ENCODE measurements at places on chromosomes 11 and 22. TPM values are rescaled to one million over a fixed set of nuclear protein-coding genes. Genes with fewer than 3 reads are reported as not detected.

DNA sequence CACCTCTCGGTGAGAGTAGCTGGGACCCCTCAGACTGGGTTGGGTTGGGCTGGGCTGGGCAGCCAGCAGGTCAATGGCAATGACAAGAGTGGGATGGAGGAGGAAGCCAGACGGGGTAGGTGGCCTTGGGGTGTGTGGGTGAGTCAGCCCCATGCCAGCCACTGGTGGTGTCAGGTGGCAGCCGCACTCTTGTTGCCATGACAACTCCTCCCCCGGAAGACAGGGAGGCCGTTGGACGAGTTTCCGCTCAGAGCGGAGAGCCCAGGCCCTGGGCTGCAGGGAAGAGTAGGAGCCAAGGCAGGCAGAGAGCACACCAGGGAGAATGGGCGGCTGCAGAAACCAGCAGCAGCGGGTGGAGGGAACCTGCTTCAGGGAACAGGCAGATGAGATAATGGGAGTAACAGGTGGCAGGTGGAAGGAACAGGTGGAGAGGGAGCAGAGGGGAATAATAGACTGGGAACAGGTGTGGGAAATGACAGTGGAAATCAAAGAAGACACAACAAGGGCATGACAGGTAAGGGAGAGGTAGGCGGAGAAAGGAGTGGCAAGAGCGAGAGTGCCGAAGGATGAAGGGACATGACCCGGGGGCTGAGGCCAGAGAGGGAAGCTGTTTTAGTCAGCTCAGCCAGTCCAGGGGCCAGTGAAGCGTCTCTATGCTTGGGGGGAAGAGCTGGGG, 8.7 kb downstream of the SPTBN2 start:
- H3K27me3 ChIP-seq: no peaks in the 10 kb centered on the region
- peak; percentile 56 for DNase-seq
- H3K4me1 ChIP-seq: peaks cover 7% of the 10 kb centered on the region
- H3K36me3 ChIP-seq: no peaks in the 10 kb centered on the region
- H3K27ac ChIP-seq: no peak overlapping the region

- DNase-seq: peak; percentile 16
- H3K4me3 ChIP-seq: peak overlapping the region; percentile 17
- peak overlapping the region; percentile 50 for H3K27ac ChIP-seq
- peaks cover 33% of the 10 kb centered on the region for H3K4me1 ChIP-seq
- H3K27me3 ChIP-seq: no peaks in the 10 kb centered on the region
Measured at GRCh38 chr22:19959587-19960490, 18.2 kb upstream of the TXNRD2 start.

- H3K27me3 ChIP-seq: no peaks in the 10 kb centered on the region
- no peak for DNase-seq
- no peak overlapping the region for H3K27ac ChIP-seq
- H3K4me1 ChIP-seq: peaks cover 46% of the 10 kb centered on the region
- H3K4me3 ChIP-seq: no peak overlapping the region
Measured at GRCh38 chr11:8686325-8686724, 3.7 kb downstream of the RPL27A start.

- no peak for DNase-seq
- H3K36me3 ChIP-seq: no peaks in the 10 kb centered on the region
- no peaks in the 10 kb centered on the region for H3K27me3 ChIP-seq
- H3K4me1 ChIP-seq: no peaks in the 10 kb centered on the region
- H3K27ac ChIP-seq: no peak overlapping the region
- no peak overlapping the region for H3K4me3 ChIP-seq
Measured at GRCh38 chr11:101407324-101407723, 176.5 kb downstream of the TRPC6 start.

- H3K4me1 ChIP-seq: peaks cover 6% of the 10 kb centered on the region
- no peak for DNase-seq
- no peaks in the 10 kb centered on the region for H3K27me3 ChIP-seq
- no peak overlapping the region for H3K4me3 ChIP-seq
Measured at GRCh38 chr22:23283591-23284503, 103.5 kb downstream of the BCR start.

The PGR gene
- 4.7 TPM for total RNA-seq

GRCh38 chr11:108093128-108093904, 28.1 kb upstream of the ACAT1 start:
- peaks cover 14% of the 10 kb centered on the region for H3K36me3 ChIP-seq
- H3K4me1 ChIP-seq: no peaks in the 10 kb centered on the region
- no peak for DNase-seq
- no peak overlapping the region for H3K27ac ChIP-seq

DNA sequence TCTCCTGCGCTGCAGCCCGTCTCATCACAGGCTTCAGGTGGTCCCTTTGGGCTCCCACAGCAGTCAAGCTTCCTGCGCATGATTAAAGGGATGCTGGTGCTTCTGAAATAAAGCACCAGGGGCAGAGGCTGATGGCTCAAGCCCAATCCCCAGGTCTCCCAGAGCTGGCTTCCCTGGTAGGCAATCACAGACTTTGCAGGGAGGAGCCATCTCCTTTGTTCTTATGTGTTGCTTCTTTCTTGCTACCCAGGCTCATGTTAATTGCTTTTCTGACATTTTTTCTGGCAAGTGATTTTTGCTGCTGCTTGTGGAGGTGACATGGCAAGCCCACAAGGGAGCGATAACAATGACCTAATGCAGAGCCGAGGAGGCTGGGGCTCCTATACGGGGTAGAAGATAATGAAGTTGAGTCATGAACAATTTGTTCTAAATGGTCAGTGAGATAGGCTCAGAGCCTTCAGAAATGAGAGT, 25.2 kb upstream of the PLET1 start:
- no peak overlapping the region for H3K4me3 ChIP-seq
- H3K36me3 ChIP-seq: no peaks in the 10 kb centered on the region

DNA sequence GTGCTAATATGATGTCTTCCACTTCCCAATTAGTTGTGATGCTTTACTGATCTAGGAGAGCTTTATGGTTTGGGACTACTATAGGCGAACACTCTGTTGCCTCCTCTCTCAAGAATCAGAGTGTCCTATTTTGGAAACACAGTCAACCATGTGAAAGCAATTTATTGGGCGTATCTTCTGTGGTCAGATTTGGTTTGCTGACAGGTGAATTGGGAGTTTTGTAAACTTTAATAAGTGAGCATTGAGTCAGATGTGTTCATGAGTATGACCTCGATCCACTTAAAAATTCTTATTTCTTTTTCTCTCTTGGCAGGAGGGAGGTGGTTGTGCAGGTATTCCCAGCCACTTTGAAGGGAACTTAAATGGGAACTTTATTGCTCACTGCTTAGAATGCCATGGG, 4.4 kb downstream of the CAT start:
- DNase-seq: no peak
- no peak overlapping the region for H3K27ac ChIP-seq
- H3K4me3 ChIP-seq: no peak overlapping the region
- H3K36me3 ChIP-seq: no peaks in the 10 kb centered on the region

DNA sequence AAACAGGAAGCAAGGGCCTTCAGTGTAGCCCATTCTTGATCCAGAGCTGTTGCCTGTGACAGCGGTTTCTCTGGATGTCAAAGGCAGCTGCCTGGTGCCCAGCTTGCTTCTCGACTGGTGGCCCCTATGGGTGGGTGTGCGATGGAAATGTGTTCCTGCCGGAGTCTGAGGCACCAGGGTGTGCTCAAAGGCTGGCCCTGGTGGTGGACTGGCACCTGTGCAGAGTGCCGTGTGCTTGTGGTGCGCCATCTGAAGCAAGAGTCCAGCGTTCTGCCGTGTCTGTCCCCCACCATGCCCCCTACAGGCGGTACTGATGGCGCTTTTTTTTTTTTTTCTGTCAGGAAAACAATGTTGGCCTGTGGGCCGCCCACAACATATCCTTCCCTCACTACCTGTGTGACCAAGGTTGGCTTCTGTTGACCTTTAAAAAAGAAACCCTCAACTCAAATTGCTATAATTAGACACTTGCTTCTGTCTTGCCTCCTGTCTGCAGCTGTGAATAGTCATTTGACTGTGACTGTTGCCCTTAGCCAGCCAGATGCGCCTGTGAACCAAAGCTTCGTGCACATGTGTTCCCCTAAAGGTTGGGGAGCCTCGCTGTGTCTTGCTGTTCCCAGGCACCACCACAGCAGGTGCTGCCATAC, 4.7 kb upstream of the RANBP1 start:
- peaks cover 62% of the 10 kb centered on the region for H3K36me3 ChIP-seq
- no peak overlapping the region for H3K4me3 ChIP-seq
- no peak overlapping the region for H3K27ac ChIP-seq
- no peaks in the 10 kb centered on the region for H3K4me1 ChIP-seq
- DNase-seq: no peak

DNA sequence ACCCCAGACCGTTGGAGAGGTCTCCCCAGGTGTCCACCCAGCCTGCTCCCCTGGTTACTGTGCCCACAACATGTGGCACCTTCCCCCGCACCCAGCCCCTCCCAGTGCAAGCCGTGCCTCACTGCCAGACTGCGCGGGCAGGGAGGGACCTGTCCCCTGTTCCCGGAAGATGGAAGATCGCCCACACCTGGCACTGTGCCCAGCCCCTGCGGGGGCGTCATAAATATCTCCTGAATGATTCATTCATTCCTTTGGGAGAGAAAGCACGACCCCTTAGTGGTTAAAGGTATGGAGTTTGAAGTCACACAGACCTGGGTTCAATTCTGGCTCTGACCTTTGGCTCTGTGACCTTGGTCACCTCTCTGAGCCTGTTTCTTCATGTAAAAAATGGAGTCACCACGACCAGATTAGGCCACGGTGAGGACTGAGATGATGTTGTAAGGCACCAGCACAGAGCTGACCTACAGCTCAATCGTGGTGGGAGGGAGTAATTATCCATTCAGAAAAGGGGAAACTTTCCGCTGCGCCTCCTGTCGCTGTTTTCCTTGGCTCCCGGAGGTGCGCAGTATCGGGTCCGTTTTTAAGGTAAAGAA, 497 bp upstream of the SYT12 start:
- no peak overlapping the region for H3K4me3 ChIP-seq
- no peaks in the 10 kb centered on the region for H3K36me3 ChIP-seq
- H3K4me1 ChIP-seq: peaks cover 4% of the 10 kb centered on the region
- peak; percentile 22 for DNase-seq
- no peak overlapping the region for H3K27ac ChIP-seq

- peak; percentile 11 for DNase-seq
- no peaks in the 10 kb centered on the region for H3K36me3 ChIP-seq
- no peak overlapping the region for H3K27ac ChIP-seq
Measured at GRCh38 chr11:86370922-86371594, 3.6 kb upstream of the CCDC81 start.

- DNase-seq: no peak
- H3K4me1 ChIP-seq: no peaks in the 10 kb centered on the region
- H3K27me3 ChIP-seq: no peaks in the 10 kb centered on the region
- no peak overlapping the region for H3K27ac ChIP-seq
- no peak overlapping the region for H3K4me3 ChIP-seq
Measured at GRCh38 chr11:15940462-15941205, 415.7 kb downstream of the SOX6 start.

All from thyroid gland (tissue), 4 donors.